Chondrocyte (in vitro differentiated cells): ENCODE measurements at places on chromosomes 5 and 9. TPM values are rescaled to one million over a fixed set of nuclear protein-coding genes. Genes with fewer than 3 reads are reported as not detected.

DNA sequence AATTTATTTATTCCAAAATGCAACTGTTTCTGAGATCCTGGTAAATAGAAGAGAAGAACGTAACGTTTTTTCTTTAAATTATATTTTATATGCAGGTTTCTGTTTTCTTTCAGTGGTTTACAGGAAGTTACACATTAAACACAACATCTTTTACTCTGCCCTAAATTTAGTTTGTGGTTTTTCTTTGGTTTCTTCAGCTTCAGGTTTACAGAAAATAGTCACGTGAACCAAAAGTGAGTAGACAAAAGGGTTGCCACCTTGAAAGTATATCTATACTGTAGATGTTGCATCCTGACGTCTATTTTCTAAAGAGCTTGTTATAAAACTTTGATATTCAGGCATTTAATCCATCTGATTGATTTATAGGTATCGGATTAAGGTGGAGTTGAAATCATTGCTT lies 1236.6 kb downstream of the MAT2B start:
- no peak for DNase-seq

TAS2R1 gene
- 1.6 to 1.7 TPM in 2 of 3 replicates, not detected in the other for total RNA-seq

MEF2C gene
- 25.4 to 35.7 TPM (median 29.6 TPM) in 3 replicates for total RNA-seq

DNA sequence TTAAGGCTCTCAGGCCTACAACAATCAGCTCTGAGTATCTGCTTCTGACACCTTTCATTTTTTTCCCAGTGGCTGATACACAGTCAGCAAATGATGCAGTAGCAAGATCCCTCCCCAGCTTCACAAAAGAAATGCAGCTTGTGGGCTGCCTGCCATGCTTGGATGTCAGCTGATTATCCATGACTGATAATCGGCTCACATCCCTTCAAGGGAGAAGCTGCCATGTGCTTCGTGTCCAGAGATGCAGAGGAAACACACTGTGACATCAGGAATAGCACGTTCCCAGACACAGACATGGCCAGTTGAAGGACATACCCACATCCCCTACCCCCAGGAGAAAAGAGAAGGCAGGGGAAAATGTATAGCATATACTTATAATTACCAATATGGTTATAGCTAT lies 27.9 kb downstream of the TMEM215 start:
- DNase-seq = no peak

GCNT4 gene
- total RNA-seq = 0.65 to 2.6 TPM (median 2.6 TPM) in 3 replicates

REEP2 gene
- total RNA-seq = 30.2 to 35.1 TPM (median 34.6 TPM) in 3 replicates
